Eye (tissue), 1 donor: ENCODE measurements at places on chromosomes 4 and X.

- no peak for DNase-seq
Observed at GRCh38 chr4:51842167-51842553, 793 bp upstream of the DCUN1D4 start.

- DNase-seq = no peak
Observed at GRCh38 chr4:107901213-107901934, 30.0 kb upstream of the CYP2U1 start.

DNA sequence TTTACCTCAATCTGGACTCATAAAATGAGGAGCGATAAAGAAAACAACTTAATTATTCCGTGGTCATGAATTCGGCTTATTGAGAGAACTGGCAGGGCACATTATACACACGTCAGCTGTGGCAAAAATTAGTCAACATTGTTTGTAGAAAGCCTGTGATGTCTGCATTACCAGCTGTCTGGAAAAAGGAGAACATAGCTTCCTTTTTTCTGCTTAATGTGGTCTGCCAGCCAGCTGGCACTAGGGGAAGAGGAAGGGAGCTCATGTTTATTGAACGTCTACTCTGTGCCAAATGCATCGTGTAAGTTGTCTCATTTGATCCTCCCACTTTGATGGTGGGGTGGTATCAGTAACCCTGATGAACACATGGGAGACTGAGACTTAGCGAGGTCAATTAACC, 367.6 kb downstream of the ARHGAP24 start:
- DNase-seq = peak; percentile 45

- no peak for DNase-seq
Observed at GRCh38 chrX:50799531-50799961, 14.4 kb downstream of the SHROOM4 start.

DNA sequence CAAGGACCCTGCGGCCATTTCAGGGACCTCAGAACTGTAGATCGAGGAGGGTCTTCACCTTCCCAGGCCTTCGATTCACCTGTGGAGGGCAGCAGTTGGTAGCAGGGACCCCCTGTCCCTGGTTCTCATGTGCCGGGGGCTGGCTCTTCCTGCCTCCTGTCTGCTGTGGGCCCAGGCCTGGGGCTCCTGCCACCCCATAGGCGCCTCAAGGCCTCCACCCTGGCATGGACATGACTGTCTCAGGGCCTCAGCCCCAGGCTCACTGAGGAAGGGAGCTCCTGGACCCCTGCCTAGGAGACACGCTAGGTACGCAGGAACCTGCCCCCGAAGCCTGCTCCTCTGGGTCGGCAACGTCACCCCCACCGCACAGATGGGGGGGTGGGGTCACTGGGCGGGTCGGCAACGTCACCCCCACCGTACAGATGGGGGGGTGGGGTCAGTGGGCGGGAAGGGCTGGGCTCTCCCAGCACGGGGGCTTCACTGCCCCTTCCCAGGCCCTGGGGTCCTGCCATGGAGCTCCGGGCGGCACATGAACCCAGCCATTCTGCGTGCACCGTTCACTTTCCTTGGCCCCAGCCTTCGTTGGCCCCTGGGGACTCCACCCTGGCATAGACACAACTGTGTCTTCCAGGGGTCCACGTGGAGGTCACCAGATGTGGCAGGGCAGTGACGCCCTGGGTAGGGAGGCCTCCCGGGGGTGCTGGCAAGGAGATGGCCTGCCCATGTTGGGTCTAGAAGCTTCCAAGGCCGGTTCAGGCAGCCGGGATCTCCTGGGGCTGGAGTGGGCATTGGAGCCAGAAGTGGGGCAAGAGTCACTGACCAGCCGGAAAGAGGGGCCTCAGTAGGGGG, 3.5 kb upstream of the HGFAC start:
- DNase-seq = no peak

DNA sequence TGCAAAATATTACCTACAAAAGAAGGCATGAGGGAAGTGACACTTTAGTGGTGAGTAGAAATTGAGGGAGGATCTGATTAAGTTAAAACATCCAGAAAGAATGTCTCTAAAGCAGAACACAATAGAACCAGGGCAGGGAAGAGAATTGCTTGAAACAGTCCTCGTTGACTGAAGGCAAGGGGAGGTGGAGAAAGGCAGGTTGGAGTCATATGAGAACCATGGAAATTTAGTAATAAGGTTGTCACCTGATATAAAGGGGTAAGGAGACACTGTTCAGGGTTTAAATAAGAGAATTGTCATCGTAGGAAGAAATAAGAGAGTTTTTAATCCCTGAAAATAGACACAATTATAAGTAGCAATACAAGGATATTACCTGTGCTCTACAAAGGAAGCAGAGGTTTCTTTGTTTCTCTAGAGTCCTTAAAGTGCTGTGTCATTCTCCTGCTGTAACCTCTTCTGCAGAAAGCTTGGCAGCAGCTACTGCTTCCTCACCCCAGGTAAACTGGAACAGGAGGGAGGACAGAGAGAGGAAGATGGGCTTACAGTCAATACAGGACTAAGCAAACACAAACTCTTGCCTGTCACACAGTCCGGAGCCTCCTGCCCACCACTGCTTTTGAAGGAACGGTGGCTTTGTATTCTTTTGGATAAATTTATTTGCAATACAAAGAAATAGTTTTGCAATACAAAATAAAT, 258.4 kb downstream of the PPARGC1A start:
- no peak for DNase-seq

DNA sequence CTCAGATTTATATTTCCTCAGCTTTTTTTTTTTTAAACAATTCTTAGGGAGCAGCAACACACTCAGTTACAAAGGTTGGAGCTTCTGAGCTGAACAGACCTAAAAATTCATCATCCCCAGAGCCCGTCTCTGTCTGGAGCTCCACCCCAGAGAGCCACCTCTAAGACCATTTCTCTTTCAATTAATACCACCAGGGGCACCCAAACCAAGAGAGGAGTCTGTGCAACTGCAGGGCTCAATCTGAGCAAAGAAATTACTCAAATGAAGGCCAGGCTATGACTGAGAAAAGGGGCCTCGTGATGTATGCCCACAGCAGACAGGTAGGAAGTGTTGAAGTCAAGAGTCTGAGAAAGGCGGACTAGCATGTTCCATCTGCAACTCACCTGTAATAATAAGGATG, 95.5 kb downstream of the C4orf51 start:
- DNase-seq = no peak

DNA sequence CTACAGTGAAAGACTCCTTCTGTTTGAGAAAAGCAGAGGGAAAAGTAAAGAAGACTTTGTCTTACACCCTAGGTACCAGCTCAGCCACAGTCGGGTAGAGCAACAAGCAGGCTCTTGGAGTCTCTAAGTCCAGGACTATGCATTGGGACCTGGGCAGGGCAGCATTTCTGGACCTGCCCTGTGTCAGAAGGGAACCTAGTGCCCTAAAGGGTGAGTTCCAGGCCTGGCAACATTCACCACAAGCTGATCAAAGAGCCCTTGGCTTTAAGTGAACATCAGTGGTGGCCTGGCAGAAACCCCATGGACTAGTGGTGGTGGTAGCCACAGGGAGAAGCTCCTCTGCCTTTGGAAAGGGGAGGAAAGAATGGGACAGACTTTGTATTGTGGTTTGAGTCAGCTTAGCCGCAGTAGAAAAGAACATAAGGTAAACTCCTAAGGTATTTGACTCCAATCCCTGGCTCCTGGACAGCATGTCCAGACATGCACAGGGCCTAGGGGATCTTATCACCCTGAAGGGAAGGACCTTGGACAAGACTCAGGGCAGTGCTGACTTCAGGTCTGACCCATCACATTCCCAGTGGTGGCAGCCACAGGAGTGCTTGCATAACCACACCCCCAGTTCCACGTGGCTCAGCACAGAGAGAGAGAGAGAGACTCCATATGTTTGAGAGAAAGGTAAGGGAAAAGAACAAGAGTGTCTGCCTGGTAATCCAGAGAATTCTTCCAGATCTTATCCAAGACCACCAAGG, 32.6 kb downstream of the CCDC158 start:
- DNase-seq = no peak

DNA sequence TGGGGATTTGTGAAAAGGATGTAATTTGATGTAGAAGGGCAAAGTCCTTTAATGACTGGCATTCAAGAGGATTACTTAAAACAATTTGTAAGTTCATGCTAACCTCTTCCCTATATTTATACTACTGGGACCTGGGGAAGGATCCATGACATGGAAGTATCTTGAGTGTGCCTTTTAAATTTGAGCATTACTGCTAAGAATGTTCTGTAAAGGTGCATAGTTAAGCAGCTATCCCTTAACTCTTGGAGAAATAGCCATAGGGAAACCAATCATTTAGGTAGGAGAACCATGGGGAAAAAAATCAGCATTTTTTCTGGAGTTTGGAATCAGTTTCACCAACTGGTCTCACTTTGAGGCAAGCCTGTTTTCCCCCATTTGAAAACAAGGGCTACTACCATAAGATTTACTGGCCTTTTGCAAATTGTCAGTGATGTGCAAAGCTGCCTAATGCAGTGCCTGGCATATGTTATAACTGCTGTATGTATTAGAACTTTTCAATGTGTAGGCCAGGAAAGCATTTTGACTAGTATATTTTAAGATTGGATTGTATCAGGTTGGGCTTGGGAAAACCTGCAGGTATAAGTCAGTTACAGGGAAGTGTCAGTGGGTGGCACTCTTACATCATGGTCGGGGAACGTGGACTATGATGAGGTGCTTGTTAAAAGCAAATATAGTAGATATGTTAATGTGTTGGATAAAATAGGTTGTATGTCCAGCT, 72.1 kb downstream of the PRSS12 start:
- peak; percentile 82 for DNase-seq

- no peak for DNase-seq
Observed at GRCh38 chr4:150327262-150327780, 249.1 kb downstream of the DCLK2 start.

- DNase-seq = no peak
Observed at GRCh38 chrX:136130931-136131833, 16.2 kb upstream of the FHL1 start.
